ENCODE measurements at places on chromosomes 3 and 15.

DNA sequence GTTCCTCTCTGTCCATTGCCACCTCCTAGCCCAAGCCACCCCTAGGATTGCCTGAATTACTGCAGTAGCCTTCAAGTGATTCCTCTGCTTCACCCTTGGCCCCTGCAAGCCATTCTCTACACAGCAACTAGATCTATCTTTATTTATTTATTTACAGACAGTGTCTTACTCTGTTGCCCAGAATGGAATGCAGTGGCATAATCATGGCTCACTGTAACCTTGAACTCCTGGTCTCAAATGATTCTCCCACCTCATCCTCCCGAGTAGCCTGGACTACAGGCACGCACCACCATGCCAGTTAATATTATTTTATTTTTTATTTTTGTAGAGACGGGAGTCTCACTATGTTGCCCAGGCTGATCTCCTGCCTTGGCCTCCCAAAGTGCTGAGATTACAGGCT is 1.9 kb upstream of the JAGN1 start:
- DNase-seq: no peak

- DNase-seq: no peak
These were observed 97.6 kb upstream of the SLC25A36 start for GRCh38 chr3:140844072-140844471.

GRCh38 chr15:75201616-75202250 is at the start of gene C15orf39:
Gene C15orf39 (plus strand): TSS chr15:75201882. CDS start chr15:75206049, 4,167 bp downstream.
- peak; percentile 83 for DNase-seq

GRCh38 chr15:41980654-41981323 is 8.4 kb upstream of the EHD4 start:
- DNase-seq: no peak

GRCh38 chr15:75200765-75201615 is 692 bp upstream of the C15orf39 start:
- peak; percentile 35 for DNase-seq

DNA sequence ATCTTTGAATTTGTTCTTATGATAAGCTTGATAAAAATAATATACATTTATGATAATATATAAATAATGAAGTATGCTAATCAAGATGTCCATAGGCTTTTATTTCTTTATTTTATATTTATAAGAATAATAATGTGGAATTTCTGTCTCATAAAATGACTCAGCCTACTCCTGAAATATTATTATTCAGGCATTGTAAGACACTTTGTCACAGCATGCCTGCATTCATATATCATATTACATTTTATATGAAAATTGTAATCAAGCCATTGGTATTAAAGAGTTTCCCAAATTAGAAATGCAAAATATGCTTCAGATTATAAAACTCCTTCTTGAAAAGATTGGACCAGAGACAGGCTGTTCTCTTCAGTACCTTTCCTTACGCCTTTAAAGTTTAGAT is 1303.7 kb upstream of the CADM2 start:
- DNase-seq: no peak

DNA sequence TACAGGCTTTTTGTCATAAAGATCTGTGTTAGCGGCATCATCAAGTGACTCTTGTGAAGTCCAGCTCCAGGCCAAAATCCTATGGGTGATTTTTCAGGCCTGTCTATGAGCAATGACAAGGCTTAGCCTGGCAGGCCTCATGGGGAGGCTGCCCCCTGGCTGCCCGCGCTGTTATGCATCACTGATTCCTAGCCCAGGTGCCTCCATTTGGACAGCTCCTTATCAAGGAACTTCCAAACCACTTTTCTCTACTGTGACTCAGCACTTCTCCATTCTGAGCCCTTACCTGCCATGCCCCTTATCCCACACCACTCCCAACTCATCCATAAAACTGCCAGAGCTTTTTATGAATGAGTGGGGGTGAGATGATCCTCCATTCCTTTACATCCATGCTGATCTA is 91.5 kb upstream of the C3orf80 start:
- no peak for DNase-seq

- DNase-seq: no peak
These were observed 11.7 kb downstream of the PLCB2 start for GRCh38 chr15:40295877-40296560.

DNA sequence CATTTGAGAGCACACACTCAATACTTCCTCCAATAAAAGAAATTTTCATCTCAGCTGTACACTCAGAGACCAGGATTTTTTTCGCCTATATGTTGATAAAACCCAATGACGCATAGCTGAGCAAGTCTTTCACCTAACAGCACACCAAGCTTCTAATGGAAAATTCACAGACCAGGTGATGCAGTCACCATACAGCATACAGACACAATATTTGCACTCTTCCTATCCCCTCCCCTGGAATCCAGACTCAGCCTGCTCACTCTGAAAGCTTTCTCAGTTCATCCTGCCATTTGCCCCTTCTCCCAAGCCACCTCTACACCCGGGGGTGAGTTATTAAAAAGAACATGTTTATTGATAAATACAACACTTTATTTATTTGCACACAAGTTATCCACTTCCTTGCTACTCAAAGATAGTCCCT is 1.7 kb downstream of the TBC1D5 start:
- DNase-seq: no peak

DNA sequence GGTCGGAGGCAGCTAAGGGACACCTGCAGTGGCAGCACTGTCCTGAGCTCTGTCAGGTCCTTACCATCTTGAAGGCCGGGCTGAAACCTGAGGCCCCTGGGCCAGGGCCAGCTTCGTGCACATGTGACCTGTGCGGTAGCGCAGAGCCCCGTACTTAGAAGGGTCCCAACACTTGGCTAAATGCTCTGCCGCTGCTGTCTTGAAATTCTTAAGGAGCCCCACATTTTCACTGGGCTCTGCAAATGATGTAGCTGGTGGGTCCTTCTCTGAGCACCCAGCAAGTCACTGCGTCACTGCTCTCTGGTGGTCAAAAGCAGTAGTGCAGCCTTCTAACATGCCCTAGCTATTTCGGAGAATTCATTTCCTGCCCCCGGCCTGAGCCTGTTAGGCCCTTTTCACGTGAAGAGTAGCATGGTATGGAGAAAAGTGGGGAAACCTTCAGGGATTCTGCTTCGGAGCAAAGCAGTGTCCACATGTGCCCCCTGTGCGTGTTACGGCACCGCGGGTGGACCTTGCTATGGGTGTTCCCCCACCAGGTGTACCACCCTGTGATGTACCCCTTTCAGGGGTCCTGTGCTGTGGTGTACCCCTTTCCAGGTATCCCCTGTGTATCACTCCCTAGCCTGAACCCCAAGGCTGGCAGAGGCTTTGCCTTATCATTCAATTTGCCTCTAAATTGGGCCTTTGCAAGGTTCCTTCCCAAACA is 79.7 kb downstream of the TMEM266 start:
- peak; percentile 87 for DNase-seq

Data from A673 (cell line).